Activated T-helper 17 cell treated with anti-CD3 and anti-CD28 coated beads, Interleukin-2, amount 50 U/mL, for 72 hours (primary cell): ENCODE measurements at places on chromosomes 12 and 14. TPM values are rescaled to one million over a fixed set of nuclear protein-coding genes. Genes with fewer than 3 reads are reported as not detected.

The NTF3 gene
- not detected for total RNA-seq

The OTX2 gene
- not detected for total RNA-seq

The NKX2-1 gene
- not detected for total RNA-seq

- no peak for ATAC-seq
These were observed 1.5 kb upstream of the FGF6 start for GRCh38 chr12:4447151-4447550.

DNA sequence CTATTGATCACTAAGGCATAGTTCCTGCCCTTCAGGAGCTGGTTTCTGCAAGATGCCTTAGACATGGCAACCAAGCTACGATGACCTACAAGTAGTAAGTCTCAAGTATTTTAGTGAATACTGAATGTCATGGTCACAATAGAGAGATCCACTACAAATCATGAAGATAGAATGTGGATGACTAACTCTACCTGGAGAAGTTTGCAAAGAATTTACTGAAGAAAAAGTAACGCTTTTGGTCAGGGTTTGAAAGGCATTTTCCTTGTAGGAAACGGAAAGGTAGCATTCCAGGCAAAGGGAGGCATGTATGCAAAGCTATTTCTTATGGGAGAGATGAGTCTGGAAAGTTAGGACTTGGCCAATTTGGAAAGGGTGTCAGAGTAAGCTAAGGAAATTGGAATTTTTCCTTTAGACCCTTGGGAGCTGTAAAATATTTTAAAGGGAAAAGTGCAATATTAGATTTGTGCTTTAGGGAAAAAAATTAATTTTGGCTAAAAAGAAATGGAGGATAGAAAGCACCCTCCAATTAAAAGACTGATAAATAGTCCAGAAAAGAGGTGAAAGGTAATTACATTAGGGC is 377.5 kb downstream of the EGLN3 start:
- no peak for ATAC-seq

The TCP11L2 gene
- total RNA-seq: 22.4 TPM

The MEG3 gene
- total RNA-seq: not detected

DNA sequence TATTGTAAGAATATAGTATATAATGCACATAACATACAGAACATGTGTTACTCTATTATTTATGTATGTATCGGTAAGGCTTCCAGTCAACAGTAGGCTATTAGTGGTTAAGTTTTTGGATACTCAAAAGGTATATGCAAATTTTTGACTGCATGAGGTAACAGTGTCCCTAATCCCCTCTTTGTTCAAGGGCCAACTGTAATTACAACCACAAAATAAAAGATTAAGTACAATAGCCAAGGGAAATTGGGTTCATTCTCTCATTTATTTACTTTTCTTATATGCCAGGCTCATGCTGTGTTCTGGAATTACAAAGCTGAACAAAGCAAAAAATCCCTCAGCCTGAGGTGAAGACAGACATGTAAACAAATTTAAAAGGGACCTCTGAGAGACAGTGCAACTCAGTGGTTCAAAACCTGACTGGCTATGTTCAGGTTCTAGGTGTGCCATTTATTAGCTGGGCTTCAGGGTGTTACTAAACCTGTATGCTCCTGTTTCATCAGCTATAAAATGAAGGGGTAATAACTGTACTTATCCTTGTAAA is 43.4 kb upstream of the TSPAN8 start:
- no peak for ATAC-seq

The NUAK1 gene
- total RNA-seq: not detected

The COPS7A gene
- 36.5 TPM for total RNA-seq

The SLC38A1 gene
- 192 TPM for total RNA-seq

The RTL1 gene
- not detected for total RNA-seq

DNA sequence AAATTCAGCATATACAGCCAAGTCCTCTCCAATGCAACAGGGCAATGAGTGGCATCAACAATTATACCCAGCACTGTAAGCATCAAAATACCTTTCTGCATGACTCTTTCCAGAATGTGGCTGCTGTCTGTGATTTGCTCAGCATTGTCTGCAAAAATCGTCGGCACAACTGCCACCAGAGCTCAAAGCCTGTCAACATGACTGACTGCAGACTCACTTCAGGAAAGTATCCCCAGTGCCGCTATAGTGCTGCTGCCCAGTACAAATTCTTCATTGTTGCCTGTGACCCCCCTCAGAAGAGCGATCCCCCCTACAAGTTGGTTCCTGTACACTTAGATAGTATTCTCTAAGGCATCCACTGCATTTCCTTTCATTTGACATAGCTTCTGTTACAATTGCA is 735 bp downstream of the RNASE6 start:
- peak; percentile 61 for ATAC-seq

DNA sequence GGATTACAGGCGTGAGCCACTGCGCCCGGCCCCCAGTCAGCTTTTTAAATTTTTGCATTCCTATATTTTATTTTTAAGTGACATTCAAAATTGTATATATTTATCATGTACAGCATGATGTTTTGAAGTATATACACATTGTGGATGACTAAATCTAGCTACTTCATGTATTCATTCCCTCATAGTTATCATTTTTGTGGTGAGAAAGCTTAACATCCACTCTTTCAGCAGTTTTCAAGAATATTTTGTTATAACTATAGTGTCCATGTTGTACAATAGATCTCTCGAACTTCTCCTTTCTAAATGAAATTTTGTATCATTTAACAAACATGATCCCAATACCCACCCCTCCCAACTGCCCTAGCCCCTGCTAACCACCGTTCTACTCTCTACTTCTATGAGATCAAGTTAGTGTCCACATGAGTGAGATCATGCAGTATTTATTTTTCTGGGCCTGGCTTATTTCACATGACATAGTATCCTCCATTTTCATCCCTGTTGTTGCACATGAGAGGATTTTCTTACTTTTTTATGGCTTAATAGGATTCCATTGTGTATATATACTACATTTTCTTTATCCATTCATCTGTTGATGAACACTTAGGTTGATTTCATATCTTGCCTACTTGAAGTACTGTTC is 8.8 kb upstream of the HEBP1 start:
- no peak for ATAC-seq

GRCh38 chr12:20628226-20628787 is 66.8 kb upstream of the SLCO1C1 start:
- ATAC-seq: no peak

DNA sequence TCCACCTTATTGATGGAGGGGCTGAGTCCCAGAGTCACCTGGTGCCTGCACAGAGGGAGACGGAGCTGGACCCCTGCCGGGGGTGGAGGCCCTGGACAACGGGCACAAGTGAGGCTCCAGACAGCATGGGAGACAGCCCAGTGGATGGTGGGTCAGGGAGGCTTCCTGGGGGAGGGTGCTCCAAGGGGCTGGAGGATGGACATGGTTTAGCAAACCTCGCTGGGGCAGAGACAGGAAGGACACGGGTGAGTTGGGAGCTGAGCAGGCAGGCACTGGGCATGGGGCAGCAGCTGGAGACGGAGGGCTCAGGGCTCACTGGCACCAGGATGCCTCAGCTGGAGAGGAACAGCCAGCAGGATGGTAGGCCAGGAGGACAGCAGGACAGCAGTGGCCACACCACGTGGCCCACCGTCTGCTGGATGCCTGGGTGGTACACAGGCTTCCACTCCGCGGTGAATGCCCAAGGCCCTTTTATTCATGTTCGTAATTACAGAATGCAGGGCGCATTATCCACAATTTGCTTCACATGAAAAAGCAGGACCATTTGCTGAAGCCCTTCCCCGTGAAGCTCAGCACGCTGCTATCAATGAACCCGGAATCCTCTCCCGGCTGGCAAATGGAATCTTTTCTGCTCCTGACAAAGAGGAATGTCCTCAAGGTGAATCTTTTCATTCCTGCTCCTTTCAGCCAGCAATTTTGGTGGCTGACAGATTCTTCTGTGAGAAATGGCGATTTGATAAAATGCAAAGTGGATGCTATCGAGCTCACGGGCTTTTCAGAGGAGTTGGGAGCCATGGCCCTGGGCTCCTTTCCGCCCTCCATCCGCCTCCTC is 138.1 kb upstream of the C14orf180 start:
- no peak for ATAC-seq

DNA sequence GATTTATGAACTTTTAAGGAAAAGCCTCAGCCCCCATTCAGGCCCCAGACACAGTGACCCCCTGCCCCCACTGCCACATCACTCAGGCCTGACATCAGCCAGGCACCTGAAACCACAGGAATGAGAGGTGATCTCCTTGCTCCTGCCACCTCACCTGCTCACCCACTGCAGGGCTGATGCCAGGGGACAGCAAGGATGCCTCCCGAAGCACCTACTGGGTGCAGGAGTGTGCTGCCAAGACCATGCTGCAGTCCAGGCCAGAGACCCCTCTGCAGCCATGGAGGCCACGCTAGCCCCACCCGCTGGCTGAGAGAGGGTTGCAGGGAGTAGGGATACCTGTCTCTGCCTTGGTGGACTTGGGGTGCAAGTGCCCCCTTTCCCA is 18.6 kb upstream of the KRT7 start:
- no peak for ATAC-seq

DNA sequence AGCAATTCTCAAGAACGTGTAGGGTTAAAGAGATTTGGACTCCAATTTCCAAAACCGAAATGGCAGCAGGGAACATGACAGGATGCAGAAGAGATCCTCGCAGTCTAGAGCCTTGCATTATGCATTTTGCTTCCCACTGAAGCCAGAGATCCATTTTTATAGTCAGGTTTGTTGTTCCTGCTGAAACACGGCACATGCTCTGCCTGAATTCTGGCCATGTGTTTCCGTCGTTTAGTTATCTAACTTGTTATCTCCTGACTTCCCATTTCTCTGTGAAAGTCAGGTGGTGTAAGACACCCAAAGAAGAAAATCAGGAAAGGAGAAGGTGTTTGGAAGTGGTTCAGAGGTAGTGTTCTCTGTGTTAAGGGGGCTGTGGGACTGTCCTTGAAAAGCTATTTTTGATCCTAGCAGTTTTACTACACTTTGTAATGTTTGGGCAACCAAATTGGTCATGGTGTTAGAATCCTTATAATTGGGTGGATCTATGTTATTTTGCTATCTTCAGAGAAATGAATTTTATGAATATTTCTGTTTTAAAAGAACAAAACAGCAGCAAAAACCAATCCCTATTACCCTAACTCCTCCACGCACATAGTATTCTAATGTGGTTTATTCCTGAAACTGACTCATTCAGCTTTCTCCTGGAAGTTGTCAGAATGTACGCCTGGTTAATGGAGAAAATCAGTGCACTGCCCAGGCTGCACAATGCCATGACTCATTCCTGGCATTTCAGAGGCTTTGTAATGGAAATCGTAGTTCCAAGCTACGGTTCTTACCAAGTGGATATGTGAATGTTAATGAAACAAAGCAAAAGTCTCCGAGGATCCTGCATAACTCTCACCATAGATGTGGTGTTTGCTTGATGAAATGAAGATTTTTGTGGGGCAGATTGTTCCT is 110.1 kb downstream of the SAMD4A start:
- peak; percentile 67 for ATAC-seq

- peak; percentile 51 for ATAC-seq
These were observed 126.6 kb downstream of the CHST11 start for GRCh38 chr12:104583301-104583700.

DNA sequence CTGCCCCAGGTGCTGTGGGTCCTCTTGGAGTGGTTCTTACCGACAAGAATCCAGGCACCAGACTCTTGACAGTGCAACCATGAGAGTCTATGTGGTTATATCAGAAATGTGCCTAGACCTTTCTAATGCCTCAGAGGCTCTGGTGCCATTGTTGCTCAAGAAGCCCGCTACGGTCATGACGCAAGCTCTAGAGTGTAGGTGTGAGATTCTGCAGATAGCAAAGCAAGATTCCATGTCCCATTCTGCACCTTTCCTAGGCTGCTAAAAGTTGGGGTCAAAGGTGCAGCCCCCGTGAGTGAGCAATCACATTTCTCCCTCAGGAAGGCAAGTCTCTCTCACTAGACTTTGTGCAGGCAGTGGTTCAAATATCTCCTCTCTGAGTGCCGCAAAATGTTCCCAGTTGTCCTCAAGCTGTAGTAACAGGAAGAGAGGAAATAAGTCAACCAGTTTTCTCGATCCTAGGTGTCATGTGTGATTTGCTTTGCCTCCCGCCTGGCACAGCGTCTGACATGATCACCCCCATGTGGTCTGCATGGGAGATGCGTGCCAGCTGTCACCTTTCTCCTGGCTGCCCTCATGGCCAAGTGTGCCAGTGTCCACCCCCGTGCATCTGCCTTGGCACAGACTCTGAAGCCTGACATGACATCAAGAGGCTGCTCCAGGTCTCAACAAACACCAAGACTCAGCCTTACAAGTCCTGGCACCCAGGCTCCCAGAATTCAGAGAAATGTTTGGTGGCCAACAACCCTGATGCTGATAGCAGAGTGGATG is 122.5 kb upstream of the COCH start:
- ATAC-seq: no peak

- no peak for ATAC-seq
These were observed 15.0 kb upstream of the MEG3 start for GRCh38 chr14:100810861-100811461.

DNA sequence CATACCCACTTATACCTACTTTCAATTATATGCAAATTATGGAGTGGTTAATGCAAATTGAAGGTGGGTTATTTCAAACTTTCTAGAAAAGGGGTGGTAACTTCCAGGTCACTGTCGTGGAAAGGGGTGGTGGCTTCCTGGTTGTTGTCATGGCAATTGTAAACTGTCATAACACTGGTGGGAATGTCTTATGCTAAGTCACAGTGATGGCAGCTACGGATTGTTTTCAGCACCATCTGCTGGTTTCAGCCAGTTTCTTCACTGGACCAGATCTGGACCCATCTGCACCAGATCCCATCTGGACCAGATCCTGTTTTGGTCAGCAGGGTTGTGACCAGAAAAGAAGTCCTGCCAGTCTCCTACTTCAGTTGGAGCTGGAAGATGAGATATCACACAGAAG is 1469.3 kb downstream of the AACS start:
- no peak for ATAC-seq

DNA sequence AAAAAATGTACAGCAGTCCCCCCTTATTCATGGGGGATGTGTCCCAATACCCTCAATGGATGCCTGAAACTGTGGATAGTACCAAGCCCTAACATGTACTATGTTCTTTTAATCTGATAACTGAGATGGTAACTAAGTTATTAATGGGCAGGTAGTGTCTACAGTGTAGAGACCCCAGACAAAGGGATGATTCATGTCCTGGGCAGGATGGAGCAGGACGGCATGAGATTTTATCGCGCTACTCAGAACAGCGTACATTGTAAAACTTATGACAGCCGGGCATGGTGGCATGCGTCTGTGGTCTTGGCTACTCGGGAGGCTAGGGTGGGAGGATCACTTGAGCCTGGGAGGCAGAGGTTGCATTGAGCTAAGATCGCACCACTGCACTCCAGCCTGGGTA is 37.1 kb downstream of the KIAA0586 start:
- ATAC-seq: no peak

GRCh38 chr14:63652406-63652805 is 10.7 kb upstream of the WDR89 start:
- ATAC-seq: peak; percentile 62

The SLC6A13 gene
- not detected for total RNA-seq
